GM12891 (cell line): ENCODE measurements at places on chromosomes 13 and 19.

DNA sequence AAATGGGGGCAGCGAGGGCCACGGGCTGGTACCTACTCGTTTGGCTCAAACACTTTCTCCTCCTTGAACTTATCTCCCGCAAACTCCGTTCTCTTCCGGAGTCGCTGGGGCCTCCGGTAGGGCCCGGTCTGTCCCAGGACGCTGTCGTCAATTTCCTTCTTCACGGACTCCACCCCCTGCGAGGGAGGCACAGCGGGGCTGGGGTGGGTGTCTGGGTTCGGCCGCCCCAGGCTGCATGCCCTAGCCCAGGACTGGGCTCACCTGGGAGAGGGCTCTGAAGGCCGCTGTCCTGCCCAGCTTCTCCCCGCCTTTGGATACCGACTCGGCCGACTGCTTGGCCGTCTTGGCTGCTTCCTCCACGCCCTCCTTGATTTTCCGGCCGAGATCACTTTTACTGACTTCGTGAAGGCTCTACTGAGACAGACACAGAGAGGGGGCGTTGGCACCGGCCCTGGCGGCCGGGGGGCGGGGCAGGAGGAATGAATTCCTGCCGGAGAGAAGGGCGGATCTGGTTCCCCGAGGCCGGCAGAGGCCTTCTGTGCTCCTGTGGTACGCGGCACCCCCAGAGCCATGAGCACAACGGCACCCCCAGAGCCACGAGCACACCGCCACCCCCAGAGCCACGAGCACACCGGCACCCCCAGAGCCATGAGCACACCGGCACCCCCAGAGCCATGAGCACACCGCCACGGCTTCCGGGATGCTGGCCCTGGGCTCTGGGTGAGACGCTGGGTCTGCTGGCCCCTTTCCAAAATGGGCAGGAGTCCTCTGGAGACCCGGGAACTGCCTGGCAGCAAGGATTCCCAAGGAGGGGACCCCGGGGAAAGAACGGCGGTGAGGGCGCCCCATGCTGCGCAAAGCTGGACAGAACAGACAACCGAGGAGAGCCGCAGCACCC, 8.1 kb upstream of the CTXN1 start:
- no peak for DNase-seq

DNA sequence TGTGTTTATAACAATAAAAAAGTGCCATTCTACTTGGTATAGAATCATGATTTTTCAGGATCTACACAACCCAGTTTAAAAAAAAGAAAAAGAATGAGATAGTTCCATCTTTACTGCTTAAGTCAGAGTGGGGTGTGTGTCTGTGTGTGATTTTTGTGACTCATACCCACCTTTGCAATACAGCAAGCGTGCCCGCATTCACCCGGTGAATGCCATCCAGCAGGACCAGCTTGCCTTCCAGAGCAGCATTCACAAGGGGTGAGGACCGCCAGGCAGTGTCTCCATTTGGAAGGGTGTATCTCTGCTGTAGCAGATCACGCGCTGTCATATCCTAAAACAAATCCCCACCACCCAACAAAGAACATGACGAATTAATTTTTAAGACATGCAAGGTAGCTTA, 127.7 kb downstream of the VWA8 start:
- DNase-seq = no peak

DNA sequence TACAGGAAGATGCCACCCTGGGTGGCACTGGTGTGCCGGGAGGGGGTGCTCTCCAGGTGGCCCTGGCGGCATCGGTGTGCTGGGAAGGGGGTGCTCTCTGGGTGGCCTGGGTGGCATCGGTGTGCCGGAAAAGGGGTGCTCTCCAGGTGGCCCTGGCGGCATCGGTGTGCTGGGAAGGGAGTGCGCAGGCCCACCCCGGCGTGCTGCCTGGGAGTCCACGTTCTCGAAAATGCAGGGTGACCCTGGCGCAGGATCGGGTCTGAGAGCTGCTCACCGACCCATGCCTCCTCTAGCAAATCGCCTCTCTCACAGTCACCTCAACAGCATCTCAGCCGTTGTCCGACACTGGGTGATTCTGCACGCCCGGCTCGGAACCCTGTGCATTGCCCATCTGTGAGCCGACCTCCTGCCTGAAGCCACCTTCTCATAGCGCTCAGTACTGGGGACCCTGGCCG, 36.4 kb downstream of the RASA3 start:
- no peak for DNase-seq

DNA sequence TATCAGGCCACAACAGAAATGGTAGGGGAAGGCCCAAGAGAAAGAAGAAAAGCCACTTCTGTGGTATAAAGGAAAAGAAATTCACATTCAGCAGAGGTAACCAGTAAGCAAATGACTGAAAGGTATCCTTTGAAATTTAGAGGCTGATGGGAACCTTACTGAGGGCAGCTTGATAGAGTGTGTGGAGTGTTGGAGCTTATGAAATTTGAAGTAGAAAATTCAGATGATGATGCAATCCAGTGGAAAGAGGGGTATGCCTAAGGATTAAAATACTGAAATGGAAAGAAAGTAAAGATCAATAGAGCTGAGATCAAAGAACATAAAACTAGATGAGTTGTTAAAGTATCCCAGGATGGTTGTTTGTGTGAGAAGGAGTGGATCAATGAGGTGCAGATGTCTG, 42.8 kb upstream of the RFXAP start:
- DNase-seq = no peak

DNA sequence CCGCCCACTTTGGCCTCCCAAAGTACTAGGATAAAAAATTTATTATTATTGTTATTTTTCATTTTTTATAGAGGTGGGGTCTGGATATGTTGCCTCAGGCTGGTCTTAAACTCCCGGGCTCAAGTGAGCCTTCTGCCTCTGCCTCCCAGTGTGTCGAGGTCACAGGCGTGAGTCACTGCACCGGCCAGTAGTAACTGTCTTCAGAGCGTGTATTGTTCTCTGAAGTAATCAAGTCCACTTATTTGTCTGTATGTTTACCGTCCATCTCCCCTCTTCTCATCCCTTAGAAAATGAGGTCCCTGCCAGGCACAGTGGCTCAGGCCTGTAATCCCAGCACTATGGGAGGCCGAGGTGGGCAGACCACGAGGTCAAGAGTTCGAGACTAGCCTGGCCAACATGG, 18.2 kb upstream of the SULT2B1 start:
- no peak for DNase-seq

- peak; percentile 35 for DNase-seq
Observed at GRCh38 chr19:16301999-16302694, 22.5 kb upstream of the KLF2 start.

- DNase-seq = no peak
Observed at GRCh38 chr19:6047256-6047655, 63.0 kb downstream of the RFX2 start.

GRCh38 chr13:46541210-46541609, 11.8 kb upstream of the LRCH1 start:
- DNase-seq = no peak

DNA sequence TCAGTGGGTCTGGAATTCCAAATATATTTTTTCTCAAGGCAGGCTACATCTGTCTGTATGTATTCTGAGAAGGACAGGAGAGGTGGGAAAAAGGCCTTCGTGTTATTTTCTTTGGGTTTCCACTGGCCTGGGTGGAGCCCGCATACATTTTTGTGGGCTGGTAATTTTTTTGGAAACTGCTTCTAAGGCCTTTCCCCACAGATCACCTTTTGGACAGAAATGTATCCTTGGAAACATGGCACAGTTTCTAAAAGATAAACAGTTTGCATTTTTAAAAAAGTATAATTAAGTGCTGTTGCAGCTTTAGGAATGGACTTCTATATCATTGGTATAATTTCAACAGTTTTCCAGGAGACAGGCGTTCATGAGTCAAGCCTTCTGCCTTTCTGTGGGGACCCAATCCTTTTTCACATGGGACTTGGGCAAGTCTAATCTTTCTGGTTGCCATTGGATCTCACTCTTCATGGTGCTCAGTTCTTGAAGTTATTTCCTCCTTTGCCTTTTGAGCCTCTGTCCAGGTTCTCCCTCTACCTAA, 8.9 kb downstream of the RFX2 start:
- DNase-seq = no peak

DNA sequence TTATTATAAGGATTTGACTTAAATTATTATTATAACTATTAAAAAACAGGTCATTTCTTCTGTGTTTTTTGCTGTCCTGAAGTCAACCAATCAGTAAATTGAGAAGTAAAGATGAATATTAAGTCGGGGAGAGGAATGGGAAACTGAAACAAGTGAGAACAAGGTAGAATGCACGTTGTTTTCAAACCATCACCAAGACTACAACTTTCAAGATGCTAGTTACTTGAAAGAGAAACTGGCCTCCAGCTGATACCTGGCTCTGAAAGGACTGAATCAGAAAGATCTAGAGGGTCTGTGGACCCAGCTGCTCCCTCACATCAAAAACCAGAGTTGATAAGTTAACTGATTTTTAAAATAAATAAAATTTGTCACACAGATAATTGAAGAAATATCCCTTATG, 1301.5 kb upstream of the ATXN8OS start:
- peak; percentile 0 for DNase-seq

DNA sequence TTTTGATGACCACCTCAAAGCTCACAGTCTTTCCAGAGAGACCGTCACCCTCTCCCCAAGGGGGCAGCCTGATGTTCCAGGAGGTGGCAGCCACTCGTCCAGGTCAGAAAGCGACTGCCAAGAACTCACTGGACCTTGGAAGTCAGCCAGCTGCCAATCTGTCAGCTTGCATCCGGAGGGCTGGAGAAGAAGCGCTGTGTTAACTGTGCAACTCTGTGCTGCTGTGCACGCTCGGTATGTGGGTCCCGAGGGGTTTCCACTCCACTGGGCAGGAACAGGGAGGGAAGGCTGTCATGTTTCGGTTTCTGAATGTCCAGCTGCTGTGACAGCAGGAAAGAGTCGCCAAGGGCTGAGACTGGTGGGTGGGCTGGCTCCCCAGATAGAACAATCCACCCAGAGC, 89.2 kb downstream of the CACNA1A start:
- no peak for DNase-seq

- no peak for DNase-seq
Observed at GRCh38 chr19:16969135-16969534, 57.5 kb downstream of the CPAMD8 start.

- no peak for DNase-seq
Observed at GRCh38 chr13:45258334-45258675, 57.5 kb upstream of the KCTD4 start.

GRCh38 chr13:51811046-51811445, 7.1 kb upstream of the DHRS12 start:
- DNase-seq = no peak

DNA sequence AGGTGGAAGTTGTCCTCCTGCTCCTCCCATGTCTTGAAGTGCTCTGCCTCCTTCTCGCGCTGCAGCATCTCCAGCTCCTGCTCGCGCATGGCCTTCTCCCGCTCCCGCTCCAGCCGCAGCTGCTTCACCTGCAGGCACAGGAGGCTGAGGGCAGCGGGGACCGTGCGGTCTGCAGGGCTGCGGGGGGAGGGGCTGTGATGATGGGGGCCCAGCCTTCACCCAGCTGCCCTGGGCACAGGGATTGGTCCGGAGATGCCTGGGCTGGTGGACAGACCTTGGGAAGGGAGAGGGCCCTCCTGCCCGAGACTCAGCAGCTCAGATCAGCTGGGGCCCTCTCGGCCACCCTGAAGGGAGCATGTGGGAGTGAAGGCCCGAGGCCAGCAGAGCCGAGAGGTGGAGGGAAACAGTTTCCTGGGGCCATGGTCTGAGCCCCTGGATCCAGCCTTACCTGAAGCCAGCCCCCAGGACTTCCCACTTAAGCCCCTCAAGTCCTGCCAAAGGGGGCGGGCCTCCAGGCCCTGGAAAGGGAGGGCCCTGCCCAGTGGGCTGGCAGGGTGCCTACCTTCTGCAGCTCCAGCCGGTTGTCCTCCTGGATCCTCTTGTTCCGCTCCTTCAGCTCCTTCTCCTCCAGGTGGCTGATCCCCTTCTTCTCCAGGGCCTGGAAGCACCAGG, 6.3 kb downstream of the CACTIN start:
- no peak for DNase-seq
